ENCODE measurements at places on chromosomes 5 and 9. TPM values are rescaled to one million over a fixed set of nuclear protein-coding genes. Genes with fewer than 3 reads are reported as not detected.

DNA sequence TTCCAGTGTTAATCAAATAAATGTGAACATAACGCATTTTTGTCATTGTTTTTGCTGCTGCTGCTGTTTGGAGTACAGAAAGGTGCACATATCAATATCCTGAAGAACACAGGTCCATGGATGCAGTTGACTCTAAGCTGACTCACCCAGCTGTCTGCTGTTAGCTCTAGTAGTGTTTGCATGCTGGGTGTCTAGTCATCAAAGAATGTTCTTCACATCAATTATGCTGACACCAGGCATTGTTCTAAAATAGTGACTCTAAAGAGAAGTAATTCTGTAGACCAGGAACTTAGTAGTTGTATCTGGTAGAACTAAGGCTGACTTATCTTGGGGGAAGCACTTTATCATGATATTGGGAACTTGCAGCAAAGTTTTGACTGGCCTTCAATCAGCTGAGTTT is 55.7 kb upstream of the DPYSL3 start:
- DNase-seq: no peak

- no peak for DNase-seq
These were observed 93.3 kb downstream of the TLE1 start for GRCh38 chr9:81595887-81596543.

GRCh38 chr5:1787472-1788047 is 12.1 kb downstream of the MRPL36 start:
- DNase-seq: no peak

DNA sequence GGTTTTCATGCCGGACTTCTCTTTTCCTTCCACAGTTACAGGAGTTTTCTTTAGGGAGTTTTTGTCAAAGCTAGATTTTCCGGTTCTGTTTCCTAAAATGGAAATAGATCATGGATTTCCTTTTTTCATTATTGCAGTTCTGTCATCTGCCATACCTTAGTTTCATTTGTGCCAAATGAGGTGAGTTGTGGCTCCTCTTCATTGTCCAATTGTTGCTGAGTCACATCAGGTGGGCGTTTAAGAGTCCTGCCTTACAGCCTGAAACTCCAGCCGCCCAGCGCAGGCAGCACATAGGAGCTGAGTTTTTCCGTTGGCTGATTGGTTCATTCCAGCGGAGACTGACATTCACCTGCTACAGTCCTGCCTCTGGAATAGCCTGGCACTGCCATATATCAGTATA is 14.1 kb downstream of the SLC25A25 start:
- DNase-seq: no peak

GLRA1 gene
- under 0.01 TPM for total RNA-seq

GRCh38 chr9:106326493-106326892 is 536.5 kb upstream of the ZNF462 start:
- no peak for DNase-seq

PFN3 gene
- total RNA-seq: 0.82 TPM

- no peak for DNase-seq
These were observed 60.1 kb upstream of the SPATA31C2 start for GRCh38 chr9:88198341-88198807.

GRCh38 chr5:110900829-110901228 is 162.0 kb downstream of the SLC25A46 start:
- DNase-seq: no peak

All from frontal cortex (tissue), 4 donors.